IMR-90 (cell line): ENCODE measurements at places on chromosomes 3 and 15. TPM values are rescaled to one million over a fixed set of nuclear protein-coding genes. Genes with fewer than 3 reads are reported as not detected.

DNA sequence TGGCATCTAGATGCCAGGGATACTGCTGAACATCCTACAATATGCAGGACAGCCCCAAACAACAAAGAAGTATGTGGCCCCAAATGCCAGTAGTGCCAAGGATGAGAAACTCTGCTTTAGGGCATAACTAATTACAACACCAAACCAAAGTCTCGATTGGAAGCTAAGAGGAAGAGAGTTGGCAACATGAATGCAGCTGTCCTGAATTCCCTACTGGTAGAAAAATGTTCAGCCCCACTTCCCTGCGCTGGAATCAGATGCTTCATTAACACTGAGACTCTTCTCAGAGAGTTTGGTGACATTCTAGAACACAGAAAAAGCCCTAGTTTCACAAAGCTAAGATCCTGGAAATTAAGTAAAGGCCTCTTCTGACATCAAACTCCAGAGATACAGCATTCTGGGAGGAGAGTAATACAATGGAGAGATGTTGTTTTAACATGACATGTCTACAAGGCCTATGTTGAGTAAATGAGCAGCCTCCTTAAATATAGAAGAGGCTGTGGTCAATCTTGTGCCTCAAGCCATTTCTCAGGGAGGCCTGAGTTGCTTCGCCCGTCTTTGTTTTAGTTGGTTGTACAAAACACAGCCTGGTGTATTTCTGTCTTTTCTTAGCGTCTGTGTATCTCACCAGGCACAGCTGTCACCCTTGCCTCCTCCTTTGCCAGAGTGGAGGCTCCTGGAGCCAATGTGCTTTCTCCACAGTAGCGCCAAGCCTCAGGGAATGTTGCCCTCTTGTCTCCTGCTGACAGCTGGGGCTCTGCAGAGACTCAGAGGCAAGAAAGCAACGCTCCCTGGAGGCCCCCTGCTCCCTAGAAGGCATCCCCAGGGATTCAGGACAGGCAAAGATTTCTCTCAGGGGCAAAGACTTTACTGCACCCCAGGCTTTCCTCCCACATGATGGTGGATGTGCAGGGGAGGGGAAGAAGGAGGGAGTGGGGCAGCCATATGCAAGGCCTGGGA lies 25.1 kb upstream of the CTNNB1 start:
- no peak for DNase-seq

DNA sequence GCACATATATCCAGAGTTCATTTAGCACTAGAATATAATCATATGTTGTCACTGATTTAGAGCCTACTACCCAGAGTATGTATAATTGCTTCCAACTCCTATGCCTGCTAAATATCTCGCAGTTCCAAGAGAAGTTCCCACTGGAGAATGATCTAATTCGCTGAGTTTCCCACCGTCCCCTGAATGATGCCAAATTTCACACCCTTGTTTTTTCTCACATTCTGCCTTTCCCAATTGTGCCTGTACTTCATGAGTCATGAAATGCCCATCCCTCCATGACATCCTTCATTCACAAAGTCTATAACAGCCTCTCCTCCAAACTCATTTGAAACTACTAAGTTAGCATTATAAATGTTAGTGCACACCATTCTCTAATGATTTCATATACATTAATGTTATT lies 177.2 kb downstream of the CBLB start:
- DNase-seq = no peak

- no peak for DNase-seq
These were observed 184.2 kb upstream of the PDZRN3 start for GRCh38 chr3:73808862-73809509.

DNA sequence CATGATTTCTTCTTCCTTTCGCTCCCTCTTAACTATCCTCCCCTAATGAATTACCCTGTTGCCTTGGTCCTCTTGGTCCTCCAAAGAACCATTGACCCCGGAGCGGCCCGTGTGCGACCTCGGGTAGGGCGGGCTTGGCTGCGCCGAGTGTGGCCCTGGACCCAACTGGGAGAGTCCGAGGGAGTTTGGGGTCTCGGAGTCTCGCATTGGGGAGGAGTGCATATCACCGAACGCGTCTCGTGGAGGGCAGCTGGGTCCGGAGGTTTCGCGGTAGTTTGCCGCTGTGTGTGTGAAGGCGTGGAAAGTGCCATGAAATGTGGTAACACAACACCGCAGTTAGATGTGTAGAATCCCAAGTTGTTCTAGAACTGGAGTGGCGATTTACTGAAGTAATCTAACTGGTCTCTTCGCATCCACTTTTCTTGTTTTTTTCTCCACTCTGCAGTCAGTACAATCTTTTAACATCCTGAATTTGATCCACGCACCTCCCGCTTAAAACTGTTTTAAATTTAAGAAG lies 363 bp downstream of the GTF2E1 start:
- DNase-seq = peak; percentile 29

GRCh38 chr15:37679627-37680026 lies 254.8 kb upstream of the TMCO5A start:
- no peak for DNase-seq

GRCh38 chr3:156332304-156332703 lies 211.9 kb downstream of the KCNAB1 start:
- DNase-seq = no peak

- DNase-seq = no peak
These were observed 28.0 kb upstream of the HEG1 start for GRCh38 chr3:125083776-125084175.

- DNase-seq = peak; percentile 98
These were observed 1.3 kb upstream of the THBS1 start for GRCh38 chr15:39579487-39580116.

DNA sequence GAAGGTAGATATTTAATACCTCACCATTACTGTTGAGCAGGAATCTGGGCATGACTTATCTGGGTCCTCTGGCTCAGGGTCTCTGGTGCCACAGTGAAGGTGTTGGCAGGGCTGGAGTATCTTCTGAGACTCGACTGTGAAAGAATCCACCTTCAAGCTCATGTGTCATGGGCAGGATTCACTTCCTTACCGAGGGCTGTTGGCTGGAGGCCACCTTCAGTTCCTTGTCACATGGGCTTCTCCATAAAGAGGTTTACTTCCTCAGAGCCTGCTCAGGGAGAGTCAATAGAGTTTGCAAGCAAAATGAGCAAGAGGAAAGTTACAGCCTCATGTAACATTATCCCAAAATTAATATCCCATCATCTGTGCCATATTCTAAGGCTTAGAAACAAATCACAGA lies 459.5 kb downstream of the NR2F2 start:
- DNase-seq = no peak

DNA sequence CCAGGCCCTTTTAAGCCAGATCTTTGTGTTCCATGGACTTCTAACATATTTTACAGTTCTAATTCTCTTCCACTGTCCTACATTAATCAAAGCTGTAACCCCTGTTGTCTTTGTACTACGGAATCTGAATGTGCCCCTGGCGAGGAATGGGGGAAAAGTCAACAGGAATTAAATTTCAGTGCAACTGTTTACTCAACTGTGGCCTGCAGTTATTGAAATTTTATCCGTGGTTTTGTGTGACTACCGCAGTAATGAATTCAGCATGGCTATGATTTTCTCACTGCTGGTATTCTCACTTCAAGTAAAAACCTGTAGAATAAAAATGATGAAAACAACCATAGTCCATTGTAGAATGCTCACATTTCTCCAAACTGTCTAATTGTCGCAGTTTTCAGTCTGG lies 388.0 kb downstream of the FOXP1 start:
- peak; percentile 86 for DNase-seq

- peak; percentile 53 for DNase-seq
These were observed 106.2 kb upstream of the PLAAT1 start for GRCh38 chr3:193134856-193135255.

- DNase-seq = peak; percentile 52
These were observed 65.0 kb downstream of the PDZRN3 start for GRCh38 chr3:73559749-73560148.

DNA sequence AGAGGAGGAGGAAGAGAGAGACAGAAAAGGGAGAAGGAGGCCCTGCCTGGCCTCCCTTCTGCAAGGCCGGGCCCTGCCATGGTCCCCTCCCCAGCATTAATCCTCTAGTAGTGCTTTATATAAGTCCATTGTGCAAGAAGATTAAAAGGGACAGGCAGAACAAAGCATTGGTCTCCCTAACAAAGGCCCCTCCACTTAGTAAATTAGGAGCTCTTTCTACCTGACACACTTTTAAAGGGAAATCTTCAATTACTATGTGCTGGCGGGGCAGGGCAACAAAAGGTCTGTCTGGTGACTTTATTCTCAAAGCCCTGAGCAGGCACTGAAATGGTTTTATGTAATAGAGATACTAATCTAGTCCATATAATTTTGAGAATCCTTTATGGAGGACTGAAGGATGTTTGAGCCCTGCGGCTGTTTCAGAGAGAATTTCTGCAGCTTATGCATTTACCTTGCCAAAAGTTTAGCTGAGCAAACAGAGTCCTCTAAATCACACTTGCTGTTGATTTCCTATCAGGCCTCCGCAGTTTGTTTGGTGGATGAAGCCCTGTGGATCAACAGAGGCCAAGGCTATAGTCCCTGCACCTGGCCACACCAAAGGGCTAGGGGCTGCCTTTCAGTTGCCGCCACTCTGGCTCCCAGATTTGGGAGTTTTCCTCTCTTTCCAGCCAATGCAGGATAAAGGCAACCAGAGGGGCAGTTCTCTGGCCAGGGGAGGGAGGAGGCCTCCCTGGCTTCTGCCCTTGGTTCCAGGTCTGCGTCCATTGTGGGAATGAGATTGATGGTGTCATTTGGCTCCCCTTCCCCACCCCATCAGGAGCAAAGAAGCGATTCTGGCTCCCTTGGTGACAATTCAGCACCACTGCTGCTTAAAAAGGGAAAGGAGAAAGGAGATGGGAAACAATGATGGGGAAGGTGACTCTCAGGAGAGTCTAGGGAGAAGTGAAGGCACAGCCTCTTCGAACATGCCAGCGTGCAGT lies 148.0 kb downstream of the MEGF11 start:
- DNase-seq = no peak

DNA sequence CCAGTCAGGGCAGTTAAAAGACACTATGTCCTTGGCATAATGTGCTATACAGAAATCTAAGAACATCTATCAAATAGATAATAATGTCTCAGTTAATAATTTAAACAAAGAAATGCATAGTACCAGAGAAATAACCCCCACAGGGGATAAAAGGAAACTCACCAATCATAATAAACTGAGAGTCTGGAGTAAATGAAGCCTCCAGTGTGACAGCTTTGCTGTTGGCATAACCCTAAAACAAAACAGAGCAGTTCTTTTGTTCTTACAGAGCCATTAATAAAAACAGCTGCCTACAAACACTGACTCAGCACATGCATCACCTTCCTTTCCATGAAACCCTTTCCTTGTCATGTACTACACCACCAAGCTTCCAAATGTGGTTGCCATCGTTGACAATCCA lies 13.5 kb downstream of the PPM1M start:
- no peak for DNase-seq

- DNase-seq = peak; percentile 13
These were observed 1030.9 kb downstream of the NAALADL2 start for GRCh38 chr3:175890066-175890465.

The PRC1 gene
- 148 and 208 TPM in 2 replicates for total RNA-seq

The CFAP100 gene
- not detected in 2 replicates for total RNA-seq

The ITIH4 gene
- total RNA-seq = 0.28 and 0.36 TPM in 2 replicates

The GXYLT2 gene
- 11.1 and 11.4 TPM in 2 replicates for total RNA-seq

The TMEM212 gene
- total RNA-seq = not detected in 2 replicates
